ENCODE measurements at places on chromosomes 4 and X.

GRCh38 chr4:102585329-102585728 lies 84.2 kb downstream of the NFKB1 start:
- DNase-seq, result no peak

DNA sequence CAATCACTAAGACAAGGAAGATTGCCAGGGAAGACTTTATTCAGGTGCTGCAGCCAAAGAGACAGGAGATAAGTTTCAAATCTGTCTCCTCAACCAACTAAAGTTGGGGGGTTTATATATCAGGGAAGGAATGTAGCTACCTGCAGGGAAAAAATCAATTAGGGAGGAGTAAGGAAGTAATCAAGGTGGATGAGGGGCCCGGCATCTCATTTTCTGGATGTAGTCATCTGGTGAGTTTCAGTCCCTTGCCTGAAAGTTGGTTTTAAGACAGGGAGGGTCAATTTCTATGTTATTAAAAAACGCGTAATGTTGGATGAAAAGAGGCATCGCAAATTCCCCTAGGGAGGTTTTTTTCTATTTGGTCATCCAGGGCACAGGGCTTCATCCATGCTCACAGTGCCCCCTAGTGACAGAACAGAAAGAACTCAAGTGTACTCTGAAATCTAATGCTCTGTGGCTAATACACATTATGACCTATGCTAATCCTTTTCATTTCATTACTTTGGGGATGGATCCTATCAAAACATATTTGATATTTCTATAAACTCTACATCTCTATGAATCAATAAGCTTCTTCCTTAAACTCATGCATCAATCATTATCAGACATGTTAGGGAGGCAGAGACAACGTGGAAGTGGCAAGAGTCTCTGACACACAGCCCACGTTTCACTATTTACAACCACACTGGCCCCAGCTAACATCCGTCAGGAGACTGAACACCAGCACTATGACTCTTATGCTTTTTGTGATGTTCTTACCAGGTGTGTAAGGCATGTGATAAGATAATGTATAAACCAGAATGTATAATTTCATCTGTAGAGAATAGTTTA lies 1577.0 kb upstream of the TENM3 start:
- no peak for DNase-seq

GRCh38 chrX:24702362-24703184 lies 8.9 kb downstream of the POLA1 start:
- DNase-seq, result no peak

DNA sequence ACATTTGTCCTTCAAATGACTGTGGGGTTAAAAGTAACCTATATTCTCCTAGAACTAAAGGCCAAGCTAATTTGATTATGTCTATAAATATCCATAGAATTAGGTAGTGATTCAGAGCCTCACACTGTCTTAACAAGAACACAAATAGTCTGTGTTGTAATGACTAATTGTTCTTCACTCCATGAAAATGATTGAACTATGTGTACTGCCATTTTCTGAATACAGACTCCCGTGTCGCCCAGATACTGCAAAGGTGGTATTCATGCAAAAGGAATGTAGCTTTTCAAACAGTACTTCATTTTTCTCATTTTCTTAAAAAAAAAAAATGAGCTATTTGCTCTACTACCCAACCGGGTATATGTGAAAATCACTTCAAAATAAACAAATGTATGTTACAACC lies 11.3 kb upstream of the PHKA2 start:
- no peak for DNase-seq

DNA sequence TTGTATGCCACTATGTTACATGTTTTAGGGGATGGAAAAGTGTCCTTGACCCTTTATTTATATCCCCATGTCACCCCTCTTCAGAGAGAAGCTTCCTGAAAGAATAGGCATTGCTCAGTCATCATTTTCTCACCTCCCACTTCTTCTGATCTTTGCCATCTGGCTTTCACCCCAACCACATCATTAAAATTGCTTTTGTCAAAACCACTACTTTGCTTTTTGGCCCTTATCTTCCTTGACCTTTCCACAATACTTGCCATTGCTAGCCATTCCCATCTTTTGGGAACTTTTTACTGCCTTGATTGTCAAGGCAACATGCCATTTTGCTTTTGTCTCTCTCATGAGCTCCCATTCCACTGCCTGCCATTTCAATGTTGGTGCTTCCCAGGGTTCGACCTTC lies 14.9 kb upstream of the FAM9B start:
- no peak for DNase-seq

- no peak for DNase-seq
Measured at GRCh38 chrX:3415011-3415410, 68.6 kb upstream of the MXRA5 start.

DNA sequence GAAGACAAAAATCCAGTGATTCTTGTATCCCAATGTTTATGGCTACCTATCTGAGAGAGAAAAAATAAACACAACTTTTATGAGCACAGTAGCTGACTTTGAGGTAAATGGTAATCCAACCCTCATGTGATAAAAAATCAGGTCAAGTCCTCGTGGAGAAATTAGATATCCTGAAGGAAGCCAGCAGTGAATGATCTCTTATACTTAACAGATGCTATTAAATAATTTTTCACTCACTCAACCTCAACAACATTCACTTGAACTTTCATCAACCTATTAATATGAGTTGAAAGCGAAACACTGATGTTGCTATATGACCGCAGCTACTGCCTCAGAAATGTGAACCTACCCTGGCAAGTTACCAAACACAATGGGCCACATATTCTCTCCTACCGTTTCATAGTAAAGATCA lies 105.4 kb downstream of the GPC3 start:
- DNase-seq, result no peak

DNA sequence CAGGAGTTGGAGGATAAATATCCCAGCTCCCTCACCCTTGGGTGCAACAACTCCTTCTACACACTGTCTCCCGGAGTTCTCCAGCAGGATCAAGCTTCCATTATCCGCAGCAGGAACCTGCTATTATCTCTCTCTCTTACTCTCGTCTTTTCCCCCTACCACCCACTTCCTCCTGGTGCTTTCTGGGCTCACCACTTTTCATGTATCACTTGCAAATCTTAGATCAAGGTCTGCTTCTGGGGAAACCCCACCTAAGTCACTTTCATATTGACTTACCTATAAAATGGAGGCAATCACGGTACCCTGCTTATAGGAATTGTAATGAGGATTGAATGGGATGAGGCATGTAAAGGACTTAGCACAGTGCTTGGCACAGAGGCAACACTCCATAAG lies 589.5 kb downstream of the BCOR start:
- no peak for DNase-seq

DNA sequence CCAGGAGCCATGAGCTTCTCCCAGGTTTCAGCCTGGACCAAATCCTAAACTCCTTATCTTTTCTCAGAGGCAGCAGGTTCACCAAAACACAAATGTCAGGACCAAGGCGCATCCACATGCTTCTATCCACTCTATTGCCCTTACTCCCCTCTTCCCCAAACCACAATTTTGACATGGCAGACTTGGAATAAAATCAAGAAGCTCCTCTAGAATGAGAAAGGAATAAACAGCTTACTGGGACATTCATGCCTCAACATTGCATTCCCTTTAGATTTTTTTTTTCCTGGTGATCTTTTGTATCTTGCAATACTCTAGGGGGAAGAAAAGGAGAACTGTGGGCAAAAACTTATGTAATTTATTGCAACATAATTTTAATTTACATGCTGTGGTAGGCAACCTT lies 119.1 kb downstream of the TSPAN5 start:
- no peak for DNase-seq
